Keratinocyte (primary cell): ENCODE measurements at places on chromosomes 11 and 22.

DNA sequence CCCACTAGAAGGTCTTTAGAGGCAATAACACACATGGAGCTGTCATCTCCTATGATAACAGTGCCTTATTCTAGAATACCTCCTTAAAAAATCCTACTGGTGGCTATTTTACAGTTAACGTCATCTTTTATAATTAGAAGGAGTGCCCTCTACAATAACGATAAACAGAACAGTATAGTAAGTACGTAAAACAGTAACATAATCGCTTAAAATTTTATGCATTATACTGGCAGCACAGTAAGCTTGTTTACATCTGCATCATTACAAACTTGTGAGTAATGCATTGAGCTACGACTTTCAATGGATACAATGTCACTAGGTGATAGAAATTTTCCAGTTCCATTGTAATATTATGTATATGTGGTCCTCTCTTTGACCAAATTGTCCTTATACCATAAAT is 24.3 kb upstream of the OR8D2 start:
- no peaks in the 10 kb centered on the region for H3K36me3 ChIP-seq
- no peak overlapping the region for H3K27ac ChIP-seq
- DNase-seq: no peak

DNA sequence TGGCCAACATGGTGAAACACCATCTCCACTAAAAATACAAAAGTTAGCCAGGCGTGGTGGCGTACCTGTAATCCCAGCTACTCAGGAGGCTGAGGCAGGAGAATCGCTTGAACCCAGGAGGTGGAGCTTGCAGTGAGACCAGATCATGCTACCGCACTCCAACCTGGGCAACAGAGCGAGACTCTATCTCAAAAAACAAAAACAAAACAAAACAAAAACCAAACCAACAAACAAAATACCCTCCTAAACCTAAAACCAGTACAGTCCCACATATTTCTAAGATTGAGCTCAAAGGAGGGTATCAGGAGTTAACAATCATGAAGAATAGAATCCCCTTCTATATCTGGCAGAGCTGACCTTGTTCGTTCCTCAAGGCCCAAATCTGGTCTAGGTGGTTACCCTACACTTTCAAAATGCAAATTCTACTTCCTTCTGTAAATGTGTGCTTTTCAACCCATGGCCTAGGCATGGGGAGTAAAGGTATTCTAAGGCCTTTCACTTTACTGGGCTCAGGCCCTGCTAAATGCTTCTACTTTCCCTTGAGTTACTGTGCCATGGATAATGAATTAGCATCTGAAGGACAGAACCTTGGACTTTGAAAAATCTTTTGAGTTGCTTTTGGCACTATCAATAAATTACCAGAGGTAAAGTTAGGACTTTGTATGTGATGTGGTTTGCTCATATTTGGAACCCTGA is 10.4 kb upstream of the PPP2R1B start:
- no peaks in the 10 kb centered on the region for H3K36me3 ChIP-seq

DNA sequence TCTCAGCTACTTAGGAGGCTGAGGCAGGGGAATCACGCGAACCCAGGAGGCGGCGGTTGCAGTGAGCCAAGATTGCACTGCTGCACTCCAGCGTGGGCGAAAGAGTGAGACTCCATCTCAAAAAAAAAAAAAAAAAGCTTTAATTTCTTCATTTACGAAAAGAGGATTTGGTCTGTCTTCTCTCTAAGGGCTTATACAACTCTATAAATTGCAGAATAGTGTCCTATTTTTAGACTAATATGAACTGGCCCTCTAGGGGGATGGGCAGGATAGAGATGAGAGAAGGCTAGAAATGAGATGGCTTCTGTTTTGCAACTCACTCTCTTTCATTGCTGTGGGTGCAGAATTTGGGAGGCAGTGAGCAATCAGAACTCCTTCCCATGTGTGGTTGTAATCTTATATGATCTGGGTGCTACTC is 11.3 kb downstream of the MAML2 start:
- no peaks in the 10 kb centered on the region for H3K27me3 ChIP-seq
- H3K27ac ChIP-seq: no peak overlapping the region
- H3K4me1 ChIP-seq: peaks cover 9% of the 10 kb centered on the region
- no peak for DNase-seq
- no peaks in the 10 kb centered on the region for H3K36me3 ChIP-seq

DNA sequence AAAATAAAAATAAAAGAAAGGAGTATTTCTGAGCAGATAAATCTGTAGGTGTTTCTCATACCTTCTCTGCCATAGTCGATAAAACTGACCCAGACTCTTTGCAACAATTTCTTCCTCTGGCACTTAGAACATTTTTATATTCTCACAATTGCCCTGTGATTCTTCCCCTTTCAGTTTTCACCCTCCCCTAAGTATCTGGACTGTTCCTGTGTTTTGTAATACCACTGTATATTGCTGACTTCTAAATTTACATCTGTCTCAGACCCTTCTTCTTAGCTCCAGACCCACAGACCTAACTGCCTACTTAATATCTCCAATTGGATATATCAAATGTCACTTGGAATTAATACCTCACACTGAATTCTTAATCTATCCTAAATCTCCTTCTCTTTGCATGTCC is 133.4 kb upstream of the DDI1 start:
- H3K4me1 ChIP-seq: no peaks in the 10 kb centered on the region
- no peak overlapping the region for H3K4me3 ChIP-seq
- no peak for DNase-seq
- H3K27me3 ChIP-seq: no peaks in the 10 kb centered on the region
- H3K27ac ChIP-seq: no peak overlapping the region

- no peak overlapping the region for H3K27ac ChIP-seq
- peaks cover 12% of the 10 kb centered on the region for H3K4me1 ChIP-seq
- no peak overlapping the region for H3K4me3 ChIP-seq
- H3K27me3 ChIP-seq: no peaks in the 10 kb centered on the region
- no peak for DNase-seq
Observed at GRCh38 chr22:40890881-40891280, 29.0 kb upstream of the DNAJB7 start.

- no peak overlapping the region for H3K27ac ChIP-seq
- no peak for DNase-seq
- no peak overlapping the region for H3K4me3 ChIP-seq
- peaks cover 4% of the 10 kb centered on the region for H3K27me3 ChIP-seq
- no peaks in the 10 kb centered on the region for H3K36me3 ChIP-seq
Observed at GRCh38 chr22:42353883-42354727, 78.1 kb downstream of the NFAM1 start.

GRCh38 chr22:50261615-50262459 is at the start of gene MAPK12:
MAPK12 (minus strand) TSS chr22:50261683; CDS start chr22:50261509, 174 bp downstream.
- no peaks in the 10 kb centered on the region for H3K27me3 ChIP-seq
- no peak within 1 kb of the TSS for H3K27ac ChIP-seq
- H3K4me1 ChIP-seq: peaks cover 14% of the 10 kb centered on the region
- H3K4me3 ChIP-seq: peak within 1 kb of the TSS; percentile 57
- DNase-seq: no peak

DNA sequence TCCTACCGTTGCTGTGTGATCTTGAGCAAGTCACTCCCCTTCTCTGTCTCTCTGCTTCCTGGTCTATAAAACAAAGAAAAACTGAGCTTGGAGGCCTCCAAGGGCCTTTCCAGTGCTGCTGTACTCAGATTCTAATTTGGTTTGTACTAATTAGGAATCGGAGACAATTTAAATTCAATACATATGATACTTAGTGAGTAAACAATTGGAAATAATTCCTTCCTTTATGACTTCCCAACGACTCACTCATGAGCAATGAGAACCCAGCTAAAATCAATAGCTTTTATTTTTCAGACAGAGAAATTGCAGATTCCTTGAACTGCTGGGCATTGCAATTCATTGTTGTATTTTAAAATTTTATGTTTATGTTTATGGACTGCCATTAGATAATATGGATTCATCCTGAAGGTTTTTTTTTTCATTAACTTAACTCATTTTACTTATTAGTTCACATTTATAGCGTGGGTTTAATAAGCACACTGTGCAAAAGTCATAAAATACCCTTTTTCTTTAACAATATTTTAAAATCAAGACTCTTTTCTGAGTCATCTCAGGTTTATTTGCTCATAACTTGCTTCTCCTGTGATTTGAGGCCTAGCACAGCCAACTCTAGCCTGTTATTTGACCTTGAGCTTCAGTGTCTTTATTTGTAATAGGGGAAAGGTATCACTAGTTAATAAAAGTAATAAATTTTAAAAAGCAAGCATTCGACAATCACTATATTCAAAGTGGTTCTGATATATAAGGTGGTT is 95.8 kb downstream of the TP53I11 start:
- H3K36me3 ChIP-seq: no peaks in the 10 kb centered on the region
- peaks cover 66% of the 10 kb centered on the region for H3K27me3 ChIP-seq
- H3K27ac ChIP-seq: no peak overlapping the region
- H3K4me3 ChIP-seq: no peak overlapping the region

DNA sequence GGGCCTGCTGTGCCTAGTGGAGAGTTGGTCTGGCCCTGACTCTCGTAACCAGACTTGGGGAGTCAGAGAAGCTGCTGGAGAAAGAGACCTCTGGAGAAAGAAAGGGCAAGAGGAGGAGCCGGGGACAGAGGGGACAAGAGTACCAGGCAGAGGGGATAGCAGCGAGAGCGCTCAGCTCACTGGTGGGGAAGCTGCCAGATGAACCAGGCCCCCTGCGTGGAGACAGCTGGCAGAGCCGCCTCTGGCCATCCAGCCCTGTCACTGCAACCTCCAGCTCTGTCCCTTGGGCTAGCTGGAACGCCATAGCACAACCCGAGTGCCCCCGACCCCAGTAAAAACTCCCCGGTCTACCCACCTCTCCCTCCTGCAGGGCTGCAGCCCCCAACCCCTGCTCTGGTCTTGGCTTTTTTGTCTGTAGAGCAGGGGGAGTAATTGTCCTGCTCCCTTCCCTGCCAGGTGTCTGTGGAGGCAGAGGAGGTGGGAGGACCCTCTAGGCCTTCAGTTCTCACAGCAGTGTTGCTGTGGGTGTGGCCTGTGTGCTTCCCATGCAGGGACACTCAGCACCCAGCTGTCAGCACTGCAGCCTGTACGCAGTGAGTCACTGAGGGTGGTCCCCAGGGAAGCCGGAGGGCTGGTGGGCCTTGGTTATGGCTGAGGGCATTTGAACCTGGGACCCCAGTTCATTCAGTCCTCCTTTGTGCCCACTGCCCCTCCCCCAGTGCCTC is 4.8 kb upstream of the SUN2 start:
- peaks cover 8% of the 10 kb centered on the region for H3K4me1 ChIP-seq
- DNase-seq: no peak
- H3K27ac ChIP-seq: no peak overlapping the region
- H3K4me3 ChIP-seq: no peak overlapping the region
- peaks cover 3% of the 10 kb centered on the region for H3K27me3 ChIP-seq
- H3K36me3 ChIP-seq: no peaks in the 10 kb centered on the region

DNA sequence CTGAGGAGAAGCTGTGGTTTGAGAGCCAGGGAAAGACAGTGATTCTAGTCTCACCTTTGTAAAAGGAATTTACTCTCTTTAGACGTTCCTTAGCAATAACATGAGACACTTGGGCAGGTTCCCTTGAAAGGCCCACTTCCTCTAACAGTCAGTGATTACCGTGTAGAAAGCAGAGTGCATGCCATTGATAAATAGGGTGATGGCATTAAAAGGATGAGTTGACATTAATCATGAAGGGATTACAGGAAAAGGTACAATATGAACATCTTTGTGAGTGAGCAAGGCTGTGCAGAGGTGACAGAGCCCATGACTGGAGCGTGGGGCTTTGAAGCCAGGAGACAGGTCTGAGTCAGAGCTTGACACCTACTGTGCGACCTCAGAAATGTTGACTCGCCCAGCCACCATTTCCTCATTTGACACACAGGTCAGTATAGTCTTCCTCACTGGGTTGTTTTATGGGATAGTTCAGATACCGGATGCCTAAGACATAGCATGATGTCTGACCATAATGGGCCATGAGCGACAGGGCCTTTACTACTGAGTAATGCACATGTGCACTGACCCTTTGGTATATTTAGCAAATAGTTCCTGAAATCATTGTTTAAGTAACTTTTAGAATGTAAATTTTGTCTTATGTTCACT is 341.7 kb upstream of the MTNR1B start:
- no peaks in the 10 kb centered on the region for H3K36me3 ChIP-seq
- H3K27me3 ChIP-seq: no peaks in the 10 kb centered on the region
- H3K4me3 ChIP-seq: no peak overlapping the region
- no peak for DNase-seq
- H3K27ac ChIP-seq: no peak overlapping the region
- H3K4me1 ChIP-seq: no peaks in the 10 kb centered on the region

DNA sequence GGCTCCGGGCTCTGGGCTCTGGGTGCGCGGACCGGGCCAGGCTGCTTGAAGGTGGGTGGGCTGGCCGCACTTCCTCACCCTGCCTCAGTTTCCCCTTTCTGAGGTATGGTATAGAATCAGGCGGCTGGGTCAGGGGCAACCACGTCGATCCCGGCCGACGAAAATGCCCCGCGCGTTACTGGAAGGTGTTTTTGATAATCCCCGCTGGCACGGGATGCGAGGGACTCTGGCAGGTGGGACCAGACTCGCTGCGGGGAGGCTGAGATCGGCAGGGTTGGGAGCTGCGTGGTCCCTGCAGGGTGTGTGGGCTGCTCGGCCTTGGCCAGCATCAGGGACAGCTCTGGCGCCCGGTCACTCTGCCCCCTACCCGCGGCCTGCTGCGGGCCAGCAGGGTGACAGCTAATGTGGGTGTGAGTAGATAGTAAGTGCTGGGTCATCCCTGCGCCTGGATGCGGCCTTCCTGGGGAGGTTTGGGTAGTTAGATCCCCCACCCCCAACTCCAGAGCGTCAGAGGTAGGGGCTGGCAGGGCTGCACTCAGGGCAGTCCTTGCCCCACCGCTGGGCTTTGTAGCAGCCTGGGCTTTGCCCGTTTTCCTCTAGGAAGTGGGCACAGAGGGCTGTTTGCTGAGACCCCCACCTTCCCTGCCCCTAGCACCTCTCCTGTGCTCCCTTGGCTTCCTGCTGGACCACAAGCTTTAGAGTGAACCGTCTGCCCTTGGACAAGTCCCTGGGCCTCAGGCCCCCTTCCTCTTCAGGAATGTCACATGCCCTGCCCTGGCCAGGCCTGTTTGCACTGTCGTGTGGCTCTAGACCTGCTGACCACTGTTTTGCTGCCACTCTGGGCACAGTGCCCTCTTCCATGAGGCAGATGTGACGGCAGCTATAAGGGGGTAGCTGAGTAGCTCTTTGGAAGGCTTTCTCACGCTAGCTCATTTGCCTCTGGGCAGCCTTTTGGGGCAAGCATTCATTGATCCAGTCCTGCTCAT is 579 bp downstream of the TANGO2 start:
- no peak for DNase-seq
- H3K27ac ChIP-seq: peak overlapping the region; percentile 68
- H3K4me1 ChIP-seq: peaks cover 19% of the 10 kb centered on the region

GRCh38 chr11:102683277-102683676 is 22.3 kb downstream of the MMP27 start:
- peaks cover 19% of the 10 kb centered on the region for H3K4me1 ChIP-seq
- H3K4me3 ChIP-seq: no peak overlapping the region
